ENCODE measurements at places on chromosomes 6 and 20.

DNA sequence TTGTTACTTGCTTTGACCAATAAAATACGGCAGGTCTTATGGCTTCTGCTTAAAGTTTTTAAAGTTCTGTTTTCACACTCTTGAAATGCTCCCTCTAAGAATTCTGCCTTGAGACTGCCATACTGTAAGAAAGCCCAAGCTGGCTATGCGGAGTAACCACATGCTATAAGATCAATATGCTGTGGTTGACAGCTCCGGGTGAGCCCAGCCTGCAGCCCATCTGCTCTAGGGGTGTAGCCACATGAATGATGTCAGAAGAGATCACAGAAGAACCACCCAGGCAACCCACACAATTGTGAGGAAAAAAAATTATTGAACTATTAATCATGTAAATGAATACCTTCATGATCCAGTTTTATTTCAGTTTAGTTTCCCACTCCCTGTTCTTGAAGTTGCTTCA lies 26.1 kb upstream of the SH3BGRL2 start:
- no peak for DNase-seq

GRCh38 chr20:32249030-32249738 lies 28.3 kb upstream of the KIF3B start:
- no peak for DNase-seq

DNA sequence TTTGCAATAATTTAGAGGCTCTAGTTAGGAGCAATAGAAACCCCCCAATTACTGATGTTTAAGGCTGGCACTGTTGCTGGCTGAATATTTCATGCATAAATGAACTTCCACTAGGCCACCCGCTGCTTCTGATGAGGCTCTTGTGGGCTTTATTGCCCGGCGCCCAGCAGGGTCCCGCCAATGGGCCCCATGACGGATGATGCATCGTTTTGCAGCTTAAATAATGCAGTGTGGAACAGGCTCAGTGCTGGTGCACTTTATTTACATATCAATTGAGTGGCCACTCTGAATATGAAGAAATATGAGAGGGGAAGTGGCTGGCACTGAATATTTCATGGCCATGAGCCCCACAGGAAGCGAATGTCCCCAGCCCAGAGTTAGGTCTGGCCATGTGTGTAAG lies 155.3 kb upstream of the MAFB start:
- DNase-seq, result peak; percentile 89

GRCh38 chr6:101417900-101418299 lies 24.4 kb downstream of the GRIK2 start:
- peak; percentile 47 for DNase-seq

DNA sequence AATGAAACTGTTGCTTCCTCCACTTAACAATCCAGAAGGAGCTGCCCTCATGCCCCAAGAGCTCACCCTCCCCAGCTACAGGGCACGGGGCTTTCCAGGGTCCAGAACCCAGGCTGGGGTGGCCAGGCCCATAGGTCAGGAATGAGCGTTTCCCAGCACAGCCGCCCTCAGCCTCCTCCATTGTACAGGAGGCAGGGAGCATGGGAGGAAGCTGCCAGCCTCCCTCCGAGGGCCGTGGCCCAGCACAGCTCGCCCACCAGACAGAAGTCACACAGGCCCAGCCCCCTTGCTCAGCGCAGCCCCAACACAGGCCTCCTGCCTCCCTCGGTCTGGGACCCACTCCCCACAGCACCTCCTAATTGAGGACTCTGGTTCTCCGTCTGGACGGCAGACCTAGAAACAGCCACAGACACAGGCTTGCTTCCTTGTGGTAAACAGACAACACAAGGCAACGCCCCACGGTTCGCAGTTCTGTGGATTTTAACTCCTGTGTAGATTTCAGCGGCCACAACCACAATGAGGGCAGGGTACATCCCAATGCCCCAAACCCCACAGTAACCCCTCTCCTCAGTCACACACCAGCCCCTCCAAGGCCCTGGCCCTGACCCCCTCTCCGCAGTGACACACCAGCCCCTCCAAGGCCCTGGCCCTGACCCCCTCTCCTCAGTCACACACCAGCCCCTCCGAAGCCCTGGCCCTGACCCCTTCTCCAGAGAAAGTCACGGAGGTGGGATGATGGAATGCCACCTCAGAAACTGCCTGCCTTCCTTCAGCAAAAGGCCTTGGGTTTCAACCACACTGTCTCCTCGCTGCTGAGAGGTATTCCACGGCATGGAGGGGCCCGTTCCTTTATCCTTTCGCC lies 173.5 kb downstream of the DLL1 start:
- DNase-seq, result no peak

- no peak for DNase-seq
These were observed 9.6 kb upstream of the CHRNA4 start for GRCh38 chr20:63370618-63371187.
